ENCODE measurements at places on chromosomes 7 and 10. TPM values are rescaled to one million over a fixed set of nuclear protein-coding genes. Genes with fewer than 3 reads are reported as not detected.

The R3HCC1L gene
- total RNA-seq, result 18.6 TPM

The HOXA6 gene
- total RNA-seq, result 72.5 TPM

The CLDN3 gene
- total RNA-seq, result 79.3 TPM

The SLC26A3 gene
- not detected for total RNA-seq

The PALS2 gene
- total RNA-seq, result 15.4 TPM

The SPDYE9 gene
- total RNA-seq, result not detected

The RBP4 gene
- total RNA-seq, result 4.0 TPM

The CRYGN gene
- 1.2 TPM for total RNA-seq

The ITIH5 gene
- 23.5 TPM for total RNA-seq

The LRRC18 gene
- 0.23 TPM for total RNA-seq

The CCDC172 gene
- not detected for total RNA-seq

The SPRN gene
- total RNA-seq, result 1.7 TPM

The MEIG1 gene
- not detected for total RNA-seq

All from metanephros (tissue), 2 donors.